ENCODE measurements at places on chromosomes 7 and 10.

- no peak for DNase-seq
Measured at GRCh38 chr10:8639486-8640185, 585.1 kb downstream of the GATA3 start.

DNA sequence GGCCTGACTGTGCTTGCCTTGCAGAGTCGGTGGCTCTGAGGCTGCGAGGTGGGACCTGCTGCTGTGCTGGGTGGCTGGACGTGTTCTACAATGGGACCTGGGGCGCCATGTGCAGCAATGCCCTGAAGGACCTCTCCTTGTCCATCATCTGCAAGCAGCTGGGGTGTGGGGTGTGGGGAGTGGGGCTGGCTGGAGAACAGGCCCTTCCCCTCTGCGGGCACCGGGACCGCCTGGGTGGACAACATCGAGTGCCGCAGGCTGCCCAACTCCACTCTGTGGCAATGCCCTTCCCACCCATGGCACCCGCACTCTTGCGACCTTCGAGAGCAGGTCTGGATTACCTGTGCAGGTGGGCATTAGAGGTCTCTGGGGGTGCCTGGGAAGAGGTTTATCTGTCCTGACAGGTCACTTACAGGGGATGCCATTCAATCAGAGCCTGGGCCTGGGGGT, 10.9 kb downstream of the SCART1 start:
- no peak for DNase-seq

DNA sequence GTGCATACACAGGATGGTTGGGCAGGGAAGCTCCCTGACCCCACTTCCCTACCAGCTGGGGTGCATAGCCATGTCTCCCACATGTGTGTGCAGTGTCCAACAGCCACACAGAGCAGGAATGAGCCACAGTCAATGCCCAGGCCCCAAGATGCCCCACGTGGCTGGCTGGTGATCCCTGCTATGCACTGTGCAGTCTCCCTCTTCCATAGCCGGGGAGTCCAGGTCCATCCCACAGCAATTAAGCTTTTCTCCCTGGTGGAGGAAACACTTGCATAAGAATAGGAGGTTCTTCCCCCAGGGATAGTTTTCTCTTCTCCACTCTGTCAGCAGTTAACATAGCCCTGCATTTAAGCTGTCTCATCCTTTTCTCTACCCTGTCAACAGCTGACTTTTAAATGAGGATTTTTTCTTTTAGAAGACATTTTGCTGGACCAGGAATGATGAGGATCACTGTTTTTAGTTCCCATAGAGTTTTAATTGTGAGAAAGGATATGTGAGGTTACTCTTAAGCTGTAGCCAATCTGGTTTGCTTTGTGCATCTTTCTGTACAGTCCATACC, 396.5 kb upstream of the VWC2 start:
- no peak for DNase-seq

DNA sequence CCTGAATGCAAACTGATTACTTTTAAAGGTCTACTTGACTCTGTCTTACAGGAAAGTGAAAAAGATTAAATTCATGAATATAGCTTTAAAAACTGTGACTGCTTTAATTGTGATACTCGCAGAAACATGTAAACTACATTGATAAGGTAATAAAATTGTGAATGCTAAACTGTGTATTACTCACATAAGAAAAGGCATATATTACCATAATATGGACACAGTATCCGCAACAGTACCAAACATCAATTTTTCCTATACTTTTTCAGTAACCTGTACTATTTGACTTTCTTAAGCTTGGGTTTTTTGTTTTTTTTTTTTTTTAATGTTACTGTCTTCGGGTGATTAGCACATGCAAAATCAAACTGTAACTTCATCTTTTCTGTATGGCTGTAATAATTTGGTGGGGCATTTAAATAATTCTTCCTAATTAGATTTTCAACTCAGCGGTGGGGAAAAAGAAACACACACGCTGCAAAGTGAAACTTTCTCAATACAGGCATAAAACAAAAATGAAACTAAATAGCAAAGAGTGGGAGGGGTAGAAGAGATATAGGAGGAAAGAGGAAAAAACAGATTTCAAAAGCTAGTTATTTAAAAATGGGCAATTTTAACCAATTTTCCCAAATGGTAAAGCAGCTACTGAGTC, 23.2 kb downstream of the NT5C3A start:
- no peak for DNase-seq

DNA sequence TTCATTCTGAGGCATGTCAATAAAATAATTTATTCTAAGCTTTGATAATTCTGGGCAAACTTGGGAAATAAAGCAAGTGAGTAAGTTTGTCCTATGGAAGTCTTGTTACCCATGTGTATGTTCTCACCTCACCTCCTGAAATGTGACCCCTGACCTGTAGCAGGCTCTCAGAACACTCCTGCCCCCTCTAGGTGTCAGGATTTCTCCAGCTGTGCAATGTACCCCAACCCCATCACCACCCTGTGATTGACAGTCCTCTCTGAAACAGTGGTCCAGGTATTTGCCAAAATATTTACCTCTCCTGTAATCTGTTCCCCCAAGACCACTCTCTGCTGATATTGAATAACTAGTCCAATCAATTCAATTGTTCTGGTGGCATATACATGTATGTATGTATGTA, 122.6 kb upstream of the PTER start:
- DNase-seq = no peak
